Hindlimb muscle (tissue), 1 donor: ENCODE measurements at places on chromosomes 11 and 22.
A peak's percentile ranks its signal among the peaks of the same experiment; 100 is the strongest.

GRCh38 chr22:45493286-45493771, 9.4 kb upstream of the FBLN1 start:
- no peak for DNase-seq

- DNase-seq: no peak
Measured at GRCh38 chr11:87150936-87151335, 113.2 kb downstream of the TMEM135 start.

GRCh38 chr22:48047722-48048500, 1285.5 kb downstream of the TBC1D22A start:
- DNase-seq: no peak

- DNase-seq: no peak
Measured at GRCh38 chr11:117559698-117560097, 232.0 kb downstream of the CEP164 start.

DNA sequence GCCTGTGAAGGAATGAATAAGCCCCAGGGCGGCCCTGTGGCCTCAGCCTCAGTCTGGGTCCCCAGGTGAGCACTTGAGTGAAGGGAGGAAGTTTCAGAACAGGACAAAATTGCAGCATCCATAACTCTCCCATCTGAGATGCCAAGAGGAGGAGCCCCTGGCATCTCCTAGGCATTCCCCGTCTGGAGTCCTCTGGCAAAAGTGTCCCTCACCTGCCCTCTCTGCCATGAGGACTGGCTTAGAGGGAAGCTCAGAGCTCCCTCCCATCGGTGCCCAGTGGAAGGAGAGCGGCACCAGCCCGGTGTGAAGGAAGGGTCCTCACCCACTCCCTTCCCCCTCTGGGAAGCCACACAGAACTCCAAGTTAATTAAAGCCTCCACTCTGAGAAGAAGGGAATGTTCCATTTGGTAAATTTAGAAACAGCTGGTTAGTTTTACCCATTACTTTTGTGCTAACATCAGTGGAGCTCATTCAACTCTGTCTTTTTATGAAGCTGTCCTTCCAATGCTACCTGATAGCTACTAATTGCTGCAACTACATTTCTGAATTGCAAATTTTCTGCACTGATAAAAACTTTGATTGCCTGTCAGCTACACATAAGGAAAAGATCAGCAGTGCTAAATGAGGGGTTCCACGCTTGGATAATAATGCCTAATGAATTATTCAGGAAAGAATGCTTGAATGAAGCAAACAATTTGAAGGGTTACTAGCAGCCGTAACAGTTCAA, 123.3 kb upstream of the RCN1 start:
- DNase-seq: no peak

DNA sequence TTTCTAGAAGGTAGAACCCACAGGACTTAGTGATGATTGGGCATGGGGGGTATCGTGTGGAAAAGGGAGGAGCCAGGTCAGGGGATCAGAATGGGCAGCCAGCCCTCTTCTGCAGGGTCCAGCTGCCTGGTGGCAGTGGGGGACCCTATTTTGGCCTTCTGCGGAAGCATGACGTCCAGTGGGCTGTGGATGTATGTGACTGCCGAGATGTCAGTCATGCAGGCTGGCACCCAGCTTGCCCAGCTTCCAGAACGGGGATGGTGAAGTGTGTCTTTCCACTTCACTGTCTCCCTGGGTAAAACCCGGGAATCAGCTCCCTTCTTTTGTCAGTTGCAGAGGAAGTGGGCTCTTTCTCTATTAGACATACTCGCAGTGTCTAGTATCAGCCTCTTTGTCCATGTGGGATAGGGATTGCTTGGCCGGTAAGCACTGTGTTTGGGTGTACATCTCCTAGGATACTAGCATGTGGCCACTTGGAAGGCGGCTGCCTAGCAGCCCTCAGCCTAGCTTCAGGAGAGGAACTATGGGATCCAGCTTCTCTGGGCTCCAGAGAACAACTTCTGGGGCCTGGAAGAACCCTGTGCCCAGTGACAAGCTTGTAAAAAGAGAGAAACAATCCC, 51.4 kb downstream of the GRIK4 start:
- peak; percentile 68 for DNase-seq

DNA sequence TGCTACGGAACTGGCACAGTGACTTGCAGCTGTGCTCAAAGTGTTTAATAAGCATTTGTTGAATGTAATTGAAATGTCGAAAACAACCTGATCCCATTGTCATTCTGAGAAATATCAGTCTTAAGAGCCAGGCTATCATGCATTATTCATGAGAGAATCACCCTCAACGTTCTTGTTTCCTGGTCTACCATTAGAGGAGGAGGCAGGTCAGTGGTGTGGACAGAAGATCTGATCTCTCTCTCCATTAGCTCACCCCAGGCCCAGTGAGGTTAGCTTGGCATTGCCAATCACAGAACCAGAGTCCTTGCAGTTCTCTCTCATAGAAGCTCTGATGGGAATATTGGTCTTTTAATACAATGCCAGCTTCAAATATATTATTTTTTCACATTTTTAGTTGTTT, 121.1 kb upstream of the SPON1 start:
- DNase-seq: no peak

GRCh38 chr11:66523611-66524010, 13.2 kb downstream of the BBS1 start:
- DNase-seq: no peak

- DNase-seq: no peak
Measured at GRCh38 chr22:45268167-45268957, 16.4 kb upstream of the UPK3A start.

GRCh38 chr11:35111161-35112055, 27.6 kb upstream of the CD44 start:
- no peak for DNase-seq

DNA sequence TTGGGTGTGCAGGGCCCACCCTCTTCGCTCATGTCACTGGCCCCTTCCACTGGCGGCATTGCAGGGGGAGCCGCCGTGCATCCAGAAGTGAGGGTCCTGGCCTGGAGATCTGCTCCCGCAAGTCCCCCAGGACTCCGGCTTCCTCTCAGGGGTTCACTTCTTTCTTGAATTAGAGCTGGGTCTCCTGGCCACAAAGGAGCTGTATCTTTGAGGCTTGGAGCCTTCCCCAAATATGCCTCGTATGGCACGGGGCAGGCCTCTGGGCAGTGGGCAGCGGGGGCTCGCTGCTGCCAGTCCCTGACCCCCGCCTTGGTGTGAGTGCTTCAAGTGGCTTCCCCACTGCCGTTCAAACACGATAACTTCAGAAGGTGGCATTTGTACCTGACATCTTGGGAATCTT, 7.4 kb upstream of the IFITM3 start:
- DNase-seq: no peak

DNA sequence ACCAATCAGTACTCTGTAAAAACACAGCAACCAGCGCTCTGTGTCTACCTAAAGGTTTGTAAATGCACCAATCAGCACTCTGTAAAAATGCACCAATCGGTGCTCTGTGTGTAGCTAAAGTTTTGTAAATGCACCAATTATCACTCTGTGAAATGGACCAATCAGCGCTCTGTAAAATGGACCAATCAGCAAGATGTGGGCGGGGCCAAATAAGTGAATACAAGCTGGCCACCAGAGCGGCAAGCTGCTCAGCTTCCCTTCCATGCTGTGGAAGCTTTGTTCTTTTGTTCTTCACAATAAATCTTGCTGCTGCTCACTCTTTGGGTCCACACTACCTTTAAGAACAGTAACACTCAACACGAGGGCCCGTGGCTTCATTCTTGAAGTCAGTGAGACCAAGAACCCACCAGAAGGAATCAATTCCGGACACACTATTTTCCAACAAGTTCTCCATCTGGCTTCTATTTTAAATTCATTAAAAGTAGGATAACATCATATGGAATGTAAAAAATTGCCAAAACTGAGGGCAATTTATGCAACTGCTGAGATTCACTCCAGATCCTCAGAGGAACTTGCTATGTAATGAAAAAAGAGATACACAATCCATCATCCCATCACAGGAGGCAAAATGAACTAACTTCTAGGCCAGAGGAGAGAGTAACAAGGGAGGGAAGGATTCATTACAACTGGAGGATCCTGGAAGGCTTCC, 3.1 kb upstream of the PANX1 start:
- no peak for DNase-seq

GRCh38 chr22:47139790-47140119, 377.3 kb downstream of the TBC1D22A start:
- DNase-seq: no peak

GRCh38 chr11:35056391-35057093, 82.4 kb upstream of the CD44 start:
- DNase-seq: no peak

DNA sequence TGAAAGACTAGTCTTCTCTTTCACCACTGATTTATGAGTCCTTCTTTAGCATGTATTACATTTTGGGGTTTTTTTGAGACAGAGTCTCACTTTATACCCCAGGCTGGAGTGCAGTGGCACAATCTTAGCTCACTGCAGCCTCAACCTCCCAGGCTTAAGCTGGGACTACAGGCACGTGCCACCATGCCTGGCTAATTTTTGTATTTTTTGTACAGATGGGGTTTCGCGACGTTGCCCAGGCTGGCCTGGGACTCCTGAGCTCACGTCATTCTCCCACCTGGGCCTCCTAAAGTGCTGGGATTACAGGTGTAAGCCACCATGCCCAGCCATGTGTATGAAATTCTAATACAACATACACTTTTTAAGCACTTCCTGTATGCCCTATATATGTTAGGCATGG, 26.3 kb upstream of the CXCR5 start:
- no peak for DNase-seq

DNA sequence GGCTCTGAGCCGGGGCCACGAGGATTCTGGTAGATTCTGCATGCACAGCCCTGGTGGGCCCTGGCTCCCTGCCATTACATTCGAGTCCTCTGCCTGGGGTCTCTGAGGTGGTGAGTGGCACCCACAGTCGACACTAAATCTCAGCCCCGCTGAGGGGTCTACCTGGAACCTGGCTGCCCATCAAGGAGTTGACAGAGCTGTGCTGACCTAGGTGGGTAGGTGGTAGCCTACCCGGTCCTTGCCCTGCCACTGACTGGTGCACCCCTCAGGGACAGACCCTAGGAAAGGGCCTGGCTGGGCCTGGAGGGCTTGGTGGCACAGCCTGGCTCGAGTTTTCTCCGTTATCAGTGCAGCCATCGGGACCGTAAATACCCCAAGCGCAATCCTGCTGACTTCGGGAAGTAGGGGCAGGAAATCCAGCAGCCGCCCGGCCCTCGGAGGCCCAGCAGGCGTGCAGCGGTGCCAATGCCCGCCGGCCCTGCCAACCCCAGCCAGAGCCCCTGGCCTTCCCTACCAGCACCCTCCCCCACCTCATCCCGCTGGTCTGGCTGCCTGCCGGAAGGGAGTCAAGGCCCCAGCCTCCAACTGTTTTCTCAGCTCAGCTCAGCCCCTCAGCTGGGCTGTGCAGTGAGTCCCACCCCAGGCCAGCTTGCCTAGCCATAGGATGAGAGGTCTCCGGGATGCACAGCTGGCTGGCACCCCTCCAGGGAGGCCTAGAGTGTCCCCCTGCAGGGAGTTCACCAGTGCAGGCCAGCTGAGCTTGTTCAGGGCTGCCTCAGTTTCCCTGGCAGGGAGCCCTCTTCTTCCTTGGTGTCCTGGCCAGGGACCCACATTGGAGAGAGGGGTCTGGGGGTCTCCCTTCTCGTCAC, 80.4 kb upstream of the KCNQ1OT1 start:
- peak; percentile 56 for DNase-seq

DNA sequence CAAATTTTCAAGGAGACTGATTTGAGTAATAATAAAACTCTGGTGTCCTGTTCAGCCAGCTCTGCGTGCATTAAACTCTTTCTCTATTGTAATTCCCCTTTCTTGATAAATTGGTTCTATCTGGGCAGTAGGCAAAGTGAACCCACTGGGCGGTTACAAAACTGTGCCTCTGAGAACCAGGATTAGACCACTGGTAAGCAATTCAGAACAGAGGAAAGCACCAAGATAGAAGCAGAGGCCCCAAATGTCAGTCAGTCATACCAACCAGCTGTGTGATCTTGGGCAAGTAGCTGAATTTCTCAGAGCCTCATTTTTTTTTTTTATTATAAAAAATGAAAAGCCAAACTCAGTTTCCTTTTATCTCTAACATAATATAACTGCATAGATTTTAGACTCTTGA, 54.9 kb downstream of the TRIM44 start:
- no peak for DNase-seq

DNA sequence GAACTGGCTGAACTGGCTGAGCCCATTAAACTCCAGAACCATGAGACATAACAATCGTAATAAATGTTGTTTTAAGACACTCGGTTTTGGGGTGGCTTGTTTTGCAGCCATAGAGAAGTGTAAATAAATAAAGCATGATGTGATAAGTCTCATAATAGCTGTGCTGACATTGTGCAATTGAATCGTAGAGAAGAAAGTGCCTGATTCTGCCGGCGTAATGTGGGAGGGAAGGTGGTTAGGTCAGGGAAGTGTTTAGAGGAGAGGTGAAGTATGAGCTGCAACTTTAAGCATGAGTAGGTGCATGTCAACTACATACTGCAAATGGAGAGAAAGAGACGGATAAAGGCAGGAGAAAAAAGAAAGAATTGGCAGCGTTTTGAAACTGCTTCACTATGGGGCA, 217.1 kb downstream of the BLID start:
- DNase-seq: no peak

DNA sequence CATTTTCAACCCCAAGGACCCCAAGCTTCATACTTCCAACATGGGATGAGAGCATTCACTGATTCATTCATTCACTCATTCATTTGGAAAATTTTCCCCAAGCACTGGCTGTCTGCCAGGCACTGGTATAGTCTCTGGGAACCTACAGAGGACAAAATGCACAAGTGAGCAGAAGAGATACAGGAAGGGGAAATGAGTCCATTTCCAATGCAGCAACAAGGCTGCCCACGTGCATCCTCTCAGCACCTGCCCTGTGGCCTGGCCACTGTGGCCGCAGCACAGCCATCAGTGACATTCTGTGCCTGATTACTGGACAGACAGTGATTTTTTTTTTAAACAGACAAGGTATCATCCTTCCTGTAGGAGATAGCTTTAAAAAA, 96.0 kb upstream of the PITPNB start:
- no peak for DNase-seq

- DNase-seq: no peak
Measured at GRCh38 chr11:108685419-108686130, 20.7 kb downstream of the DDX10 start.

- DNase-seq: no peak
Measured at GRCh38 chr11:8314916-8315315, 51.2 kb upstream of the LMO1 start.

DNA sequence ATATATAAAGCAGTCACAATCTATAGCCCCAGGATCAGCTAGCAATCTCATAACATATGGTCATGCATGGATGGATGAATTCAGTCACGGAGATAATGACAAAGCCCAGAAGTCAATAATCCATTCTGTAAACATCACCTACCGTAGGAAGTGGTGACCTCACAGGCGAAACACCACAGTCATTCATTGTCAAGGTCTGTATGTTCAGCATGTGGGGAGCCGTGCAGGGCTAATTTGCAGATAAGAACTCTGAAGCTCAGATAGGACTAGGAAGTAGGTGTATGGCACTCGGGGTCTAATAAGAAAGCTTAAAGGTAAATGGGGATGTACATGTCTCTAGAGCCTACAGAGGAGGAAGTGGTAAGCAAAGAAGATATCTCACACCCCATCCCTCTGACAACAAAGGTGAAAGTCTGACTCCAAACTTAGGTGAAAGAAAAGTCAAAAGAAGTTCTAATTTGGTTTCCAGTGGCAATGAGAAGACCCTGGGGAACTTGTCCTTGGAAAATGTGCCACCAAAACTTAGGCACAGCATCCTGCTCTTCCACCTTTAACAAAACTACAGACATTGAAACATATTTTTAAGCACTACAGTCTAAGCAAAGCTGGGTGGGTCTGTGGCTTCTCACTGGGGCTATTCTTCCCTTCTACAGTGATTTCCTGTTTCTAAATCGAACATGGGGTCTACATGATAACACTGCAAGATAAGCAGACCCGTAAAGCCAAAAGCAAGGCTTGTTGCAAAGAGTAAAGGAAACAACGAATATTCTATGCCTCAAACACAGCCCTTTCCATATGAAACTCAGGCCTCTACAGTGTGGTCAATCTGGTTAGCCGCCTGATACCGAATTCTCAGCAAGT, 5.2 kb downstream of the CRTAM start:
- DNase-seq: no peak
